ENCODE measurements at places on chromosomes 7 and 10. TPM values are rescaled to one million over a fixed set of nuclear protein-coding genes. Genes with fewer than 3 reads are reported as not detected.
A peak's percentile ranks its signal among the peaks of the same experiment; 100 is the strongest.

DNA sequence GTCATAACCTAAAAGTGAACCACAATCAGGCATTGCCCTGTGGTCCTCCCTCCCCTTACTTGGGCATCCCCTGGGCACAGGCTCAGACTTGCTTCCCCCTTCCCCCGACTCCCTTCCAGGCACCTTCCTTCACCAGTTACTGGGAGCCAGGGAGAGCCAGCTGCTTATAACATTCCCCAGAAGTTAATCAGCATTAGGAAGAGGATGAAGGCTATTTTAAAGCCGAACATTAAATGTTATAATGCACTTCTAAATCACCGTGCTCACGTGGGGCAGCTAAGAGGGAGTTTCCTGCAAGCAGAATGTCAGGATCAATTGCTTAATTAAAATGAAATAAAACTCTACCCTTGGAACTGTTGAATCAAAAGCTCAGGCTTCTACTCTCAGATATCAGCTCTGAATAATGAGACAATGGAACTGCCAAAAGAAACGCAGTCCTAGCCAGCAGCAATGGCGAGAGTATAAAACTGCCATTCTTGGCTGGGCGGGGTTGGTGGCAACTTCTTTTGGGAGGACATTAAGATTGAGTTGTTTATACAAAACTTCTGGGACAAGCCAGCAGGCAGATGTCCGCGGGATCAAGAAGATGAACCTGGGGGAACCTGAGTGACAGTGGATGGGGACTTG, 169.5 kb downstream of the FANK1 start:
- no peaks in the 10 kb centered on the region for H3K36me3 ChIP-seq
- DNase-seq: no peak
- H3K4me1 ChIP-seq: peaks cover 17% of the 10 kb centered on the region
- no peak overlapping the region for H3K27ac ChIP-seq
- H3K4me3 ChIP-seq: no peak overlapping the region

DNA sequence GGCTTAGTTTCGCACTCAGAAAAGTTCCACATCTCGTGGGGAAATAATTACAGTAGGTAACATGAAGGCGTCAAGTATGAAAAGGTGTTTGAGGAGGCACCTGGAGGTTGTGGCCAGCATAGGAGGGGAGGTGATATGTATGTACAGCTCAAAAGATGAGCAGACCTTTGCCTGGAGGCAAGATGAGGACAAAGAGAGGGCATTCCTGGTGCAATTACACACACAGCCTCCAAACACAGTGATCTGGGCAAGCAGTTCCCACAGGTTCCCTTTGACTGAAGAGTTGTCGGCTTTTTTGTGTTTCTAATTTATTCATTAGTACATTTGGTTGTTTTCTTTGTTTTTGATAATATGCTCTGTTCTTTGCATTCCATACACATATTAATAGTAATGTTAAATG, 46.9 kb downstream of the CDK14 start:
- H3K27me3 ChIP-seq: no peaks in the 10 kb centered on the region
- H3K4me3 ChIP-seq: no peak overlapping the region
- no peak overlapping the region for H3K27ac ChIP-seq
- no peaks in the 10 kb centered on the region for H3K36me3 ChIP-seq
- H3K4me1 ChIP-seq: no peaks in the 10 kb centered on the region

- no peaks in the 10 kb centered on the region for H3K36me3 ChIP-seq
- no peaks in the 10 kb centered on the region for H3K4me1 ChIP-seq
- DNase-seq: no peak
- H3K27me3 ChIP-seq: no peaks in the 10 kb centered on the region
- H3K4me3 ChIP-seq: no peak overlapping the region
- no peak overlapping the region for H3K27ac ChIP-seq
Observed at GRCh38 chr7:36264913-36265516, 112.0 kb downstream of the EEPD1 start.

Gene FRA10AC1
- 21.9 TPM for total RNA-seq

DNA sequence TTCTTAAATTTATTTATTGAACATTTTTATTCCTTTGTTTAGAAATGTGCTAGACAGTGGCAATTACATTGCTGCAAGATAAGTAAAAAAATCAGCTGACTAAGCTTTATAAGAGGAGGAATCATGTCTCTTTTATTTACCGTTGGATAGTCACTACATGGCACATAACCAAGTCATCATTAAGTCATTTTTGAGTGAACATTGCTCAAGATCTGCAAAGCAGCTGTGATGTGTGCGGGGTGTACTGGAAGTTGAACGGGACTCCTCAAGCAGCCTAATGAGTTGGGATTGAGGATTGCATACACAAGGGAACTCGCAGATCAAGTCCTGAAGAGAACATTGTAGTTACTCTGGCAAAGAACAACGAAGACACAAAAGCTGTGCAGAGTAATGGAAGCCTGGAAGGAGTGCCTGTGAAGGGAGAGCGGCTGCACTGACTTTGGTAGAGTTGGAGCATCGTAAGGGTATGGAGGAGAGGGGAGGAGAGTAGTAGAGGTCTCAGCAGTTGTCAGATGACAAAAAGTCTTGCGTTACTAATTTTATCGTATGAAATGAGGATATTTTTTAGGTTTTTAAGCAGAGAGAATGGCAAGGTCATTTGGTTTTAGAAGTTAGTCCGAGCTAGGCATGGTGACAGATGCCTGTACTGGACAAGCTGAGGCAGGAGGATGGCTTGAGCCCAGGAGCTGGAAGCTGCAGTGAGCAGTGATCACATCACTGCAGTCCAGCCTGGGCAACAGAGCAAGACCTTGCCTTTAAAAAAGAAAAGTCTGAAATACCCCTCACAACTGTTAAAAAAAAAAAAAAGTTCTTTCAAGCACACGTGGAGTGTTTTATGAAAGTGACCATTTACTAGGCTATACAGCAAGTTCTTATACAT, 95.1 kb downstream of the BMPR1A start:
- H3K27ac ChIP-seq: no peak overlapping the region
- H3K36me3 ChIP-seq: no peaks in the 10 kb centered on the region
- no peak for DNase-seq
- no peak overlapping the region for H3K4me3 ChIP-seq
- no peaks in the 10 kb centered on the region for H3K4me1 ChIP-seq
- H3K27me3 ChIP-seq: no peaks in the 10 kb centered on the region

Gene CDHR3
- total RNA-seq: 5.5 TPM

GRCh38 chr7:43834463-43835251, 34.7 kb downstream of the MRPS24 start:
- no peak overlapping the region for H3K27ac ChIP-seq
- no peaks in the 10 kb centered on the region for H3K36me3 ChIP-seq
- H3K4me3 ChIP-seq: no peak overlapping the region
- DNase-seq: no peak
- peaks cover 24% of the 10 kb centered on the region for H3K4me1 ChIP-seq
- no peaks in the 10 kb centered on the region for H3K27me3 ChIP-seq

Gene COBL
- total RNA-seq: 19.3 TPM

Gene ANKRD61
- 0.17 TPM for total RNA-seq

Gene PTPRZ1
- total RNA-seq: 0.25 TPM

GRCh38 chr10:4883079-4883739, 57.2 kb downstream of the AKR1E2 start:
- H3K27me3 ChIP-seq: no peaks in the 10 kb centered on the region
- H3K4me1 ChIP-seq: no peaks in the 10 kb centered on the region
- H3K4me3 ChIP-seq: no peak overlapping the region
- no peak overlapping the region for H3K27ac ChIP-seq

DNA sequence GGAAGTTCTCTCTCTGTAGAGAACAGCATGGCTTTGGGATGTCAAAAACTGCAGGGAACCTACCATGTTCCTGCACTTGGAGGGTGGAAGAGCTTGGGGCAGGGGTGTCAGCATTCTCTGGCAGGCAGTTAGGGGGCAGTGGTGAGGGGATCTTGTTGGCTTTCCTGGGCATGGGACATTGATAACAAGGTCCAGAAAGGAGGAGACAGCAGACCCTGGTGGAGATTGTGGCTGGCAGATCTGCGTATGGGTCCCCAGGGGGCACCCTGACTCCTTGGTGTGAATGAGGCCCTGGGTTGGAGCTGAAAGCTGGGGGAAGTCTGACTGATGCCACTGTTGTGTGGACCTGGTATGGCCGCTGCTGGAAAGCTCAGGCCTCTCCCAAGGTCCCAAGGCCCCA, 22.9 kb upstream of the CAMK2B start:
- H3K27ac ChIP-seq: no peak overlapping the region
- no peaks in the 10 kb centered on the region for H3K4me1 ChIP-seq
- 0 out of 2 replicates have a peak, but pooled peaks cover 7% of the 10 kb centered on the region for H3K27me3 ChIP-seq
- DNase-seq: peak; percentile 24
- H3K4me3 ChIP-seq: no peak overlapping the region
- H3K36me3 ChIP-seq: no peaks in the 10 kb centered on the region

- H3K36me3 ChIP-seq: no peaks in the 10 kb centered on the region
- H3K4me3 ChIP-seq: no peak overlapping the region
- no peak overlapping the region for H3K27ac ChIP-seq
Observed at GRCh38 chr7:3995187-3995586, 686.9 kb upstream of the FOXK1 start.

GRCh38 chr7:100568896-100569844, 4.5 kb downstream of the SAP25 start:
- H3K36me3 ChIP-seq: no peaks in the 10 kb centered on the region
- peaks cover 50% of the 10 kb centered on the region for H3K4me1 ChIP-seq
- H3K27me3 ChIP-seq: no peaks in the 10 kb centered on the region

GRCh38 chr7:46034056-46034768, 113.1 kb upstream of the IGFBP3 start:
- H3K27ac ChIP-seq: no peak overlapping the region
- no peaks in the 10 kb centered on the region for H3K4me1 ChIP-seq
- no peaks in the 10 kb centered on the region for H3K27me3 ChIP-seq

DNA sequence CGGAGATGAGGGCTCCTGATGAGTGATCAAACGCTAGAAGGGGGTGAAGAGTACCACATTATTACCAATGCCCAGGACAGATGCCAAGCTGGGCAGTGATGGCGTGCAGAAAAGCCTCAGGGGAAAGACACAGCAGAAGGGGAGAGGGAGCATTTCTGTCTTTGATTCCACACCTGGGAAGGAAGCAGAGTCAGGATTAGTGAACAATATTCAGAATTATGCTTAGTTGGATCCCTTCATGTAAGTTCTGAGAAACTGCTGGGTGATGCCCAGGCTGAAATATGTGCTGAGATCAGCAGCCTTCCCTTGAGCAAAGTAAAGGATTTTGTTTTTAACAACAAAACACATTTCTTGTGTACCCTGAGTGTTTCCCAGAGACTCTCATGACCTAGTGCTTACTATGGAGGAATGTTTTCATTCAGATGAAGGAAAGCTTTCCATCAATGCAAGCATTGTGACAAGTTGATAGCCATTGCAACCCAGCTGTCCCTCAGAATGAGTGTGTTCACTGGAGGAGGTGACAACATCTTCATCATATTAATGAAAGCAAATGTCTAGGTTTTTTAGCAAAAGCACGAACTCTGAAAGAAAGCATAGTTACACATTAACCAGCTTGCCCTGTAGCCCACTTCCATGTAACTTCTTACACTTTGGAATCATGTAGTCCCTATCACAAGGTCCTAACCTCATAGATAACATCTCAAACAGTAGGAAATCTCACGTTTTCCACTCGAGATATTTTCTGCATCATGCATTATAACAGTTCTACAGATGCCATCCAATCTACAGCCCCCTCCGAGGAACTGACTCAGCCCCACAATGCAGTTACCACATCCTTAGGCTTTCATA, 23.8 kb upstream of the AKR1C1 start:
- H3K36me3 ChIP-seq: no peaks in the 10 kb centered on the region
- H3K4me3 ChIP-seq: no peak overlapping the region
- DNase-seq: no peak
- H3K4me1 ChIP-seq: peaks cover 16% of the 10 kb centered on the region
- H3K27me3 ChIP-seq: no peaks in the 10 kb centered on the region

DNA sequence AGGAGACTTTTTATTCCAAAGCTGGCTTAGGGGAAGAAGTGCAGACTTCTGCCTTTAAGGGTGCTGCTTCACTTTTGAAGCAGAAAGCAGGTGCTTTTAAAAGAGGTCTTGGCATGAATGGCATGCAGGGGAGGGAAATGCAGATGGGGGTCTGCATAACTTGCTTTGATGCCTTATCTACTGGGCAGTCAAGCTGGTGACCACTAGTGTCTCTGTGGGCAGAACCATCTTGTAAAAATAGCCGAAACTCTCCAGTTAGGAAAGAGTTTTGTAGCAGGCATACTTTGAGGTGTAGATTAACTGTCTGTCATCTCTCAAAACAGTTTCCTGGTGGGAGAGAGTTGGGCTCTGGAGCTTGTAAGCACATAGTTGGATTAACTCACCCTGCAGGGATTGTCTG, 9.9 kb upstream of the CTNNA3 start:
- H3K27me3 ChIP-seq: no peaks in the 10 kb centered on the region
- no peak overlapping the region for H3K27ac ChIP-seq
- H3K4me3 ChIP-seq: no peak overlapping the region
- DNase-seq: no peak
- H3K36me3 ChIP-seq: no peaks in the 10 kb centered on the region
- no peaks in the 10 kb centered on the region for H3K4me1 ChIP-seq

DNA sequence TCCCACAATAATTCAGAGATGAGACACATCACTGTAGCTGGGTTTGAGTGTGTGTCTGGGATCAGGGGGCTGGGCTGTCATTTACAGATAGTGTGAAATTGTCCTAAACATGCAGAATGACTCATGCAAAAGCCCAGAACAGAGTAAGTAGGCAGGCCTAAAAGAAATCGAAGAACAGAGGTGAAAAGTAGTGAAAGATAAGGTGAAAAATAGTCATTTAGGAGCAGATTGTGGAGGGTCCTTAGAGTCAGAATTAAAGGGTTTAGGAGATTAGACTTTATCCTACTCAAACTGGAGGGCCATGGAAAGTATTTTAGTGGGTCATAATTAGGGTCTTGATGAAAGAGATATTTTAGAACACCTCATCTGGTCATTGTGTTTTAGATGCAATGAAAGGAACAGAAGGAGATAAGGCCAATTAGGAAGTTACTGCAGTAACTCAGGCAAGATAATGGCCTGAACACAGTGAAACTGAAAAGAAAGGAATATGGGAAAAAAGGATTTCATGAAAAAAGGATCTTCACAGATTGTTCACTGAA, 58.3 kb upstream of the NEBL start:
- no peak for DNase-seq
- H3K4me1 ChIP-seq: no peaks in the 10 kb centered on the region
- no peaks in the 10 kb centered on the region for H3K36me3 ChIP-seq
- no peak overlapping the region for H3K27ac ChIP-seq
- H3K4me3 ChIP-seq: no peak overlapping the region

Gene CALHM1
- total RNA-seq: not detected
